Heart right ventricle (tissue), 16 donors: ENCODE measurements at places on chromosomes 3 and 15. TPM values are rescaled to one million over a fixed set of nuclear protein-coding genes. Genes with fewer than 3 reads are reported as not detected.
A peak's percentile ranks its signal among the peaks of the same experiment; 100 is the strongest.

- no peaks in the 10 kb centered on the region for H3K27me3 ChIP-seq
- DNase-seq = no peak
- peaks cover 7% of the 10 kb centered on the region for H3K4me1 ChIP-seq
- no peaks in the 10 kb centered on the region for H3K36me3 ChIP-seq
- no peak overlapping the region for H3K4me3 ChIP-seq
- no peak overlapping the region for H3K27ac ChIP-seq
Measured at GRCh38 chr3:30233913-30234646, 372.3 kb upstream of the TGFBR2 start.

DNA sequence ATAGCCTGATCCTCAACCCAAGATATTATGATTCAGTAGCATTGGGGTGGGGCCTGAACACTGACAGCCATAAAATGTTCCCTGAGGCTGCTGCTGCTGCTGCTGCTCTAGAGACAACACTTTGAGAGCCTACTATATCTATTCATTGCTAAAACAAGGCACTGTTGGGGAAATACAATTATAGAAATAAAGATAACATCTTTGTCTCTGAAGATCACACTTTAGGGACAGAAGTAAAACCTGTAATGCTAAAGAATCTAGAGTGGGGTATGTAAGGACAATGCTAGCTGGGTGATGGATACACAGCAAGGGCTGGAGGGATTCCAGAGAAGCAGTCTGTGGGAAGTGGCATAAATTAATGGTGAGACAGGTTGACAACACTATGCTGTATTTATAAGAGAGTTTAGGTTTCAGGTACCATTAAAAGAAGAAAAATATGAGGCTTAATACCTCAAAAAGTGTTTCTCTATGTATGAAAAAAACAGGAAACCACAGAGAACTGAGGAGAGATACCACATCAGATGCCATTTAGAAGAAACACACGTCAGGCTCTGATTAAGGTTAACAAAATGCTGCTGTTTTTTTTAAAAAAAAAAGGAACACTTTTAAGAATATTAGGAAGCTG, 115.9 kb downstream of the CBLB start:
- no peak overlapping the region for H3K4me3 ChIP-seq
- H3K27me3 ChIP-seq = no peaks in the 10 kb centered on the region
- H3K27ac ChIP-seq = peak overlapping the region; percentile 77

Gene CKMT1A
- polyA plus RNA-seq = 0.22 TPM

Gene RHCG
- not detected for polyA plus RNA-seq
